ENCODE measurements at places on chromosomes 4 and X. TPM values are rescaled to one million over a fixed set of nuclear protein-coding genes. Genes with fewer than 3 reads are reported as not detected.

Gene CTAG1B
- total RNA-seq: not detected

Gene UBE2D3
- total RNA-seq: 447 TPM

Gene SPANXC
- not detected for total RNA-seq

Gene IRAK1
- total RNA-seq: 99.6 TPM

Gene ARAF
- 68.6 TPM for total RNA-seq

Gene ARSJ
- not detected for total RNA-seq

Gene HELT
- total RNA-seq: not detected

Gene PCDH18
- 0.12 TPM for total RNA-seq

Gene BRS3
- total RNA-seq: not detected

Gene TCEAL2
- 0.40 TPM for total RNA-seq

Gene ARMCX4
- total RNA-seq: 5.4 TPM

Gene TAF7L
- not detected for total RNA-seq

Gene GLRA2
- total RNA-seq: not detected

Gene ENOX2
- 13.3 TPM for total RNA-seq

Gene FAM200B
- total RNA-seq: 8.9 TPM

Gene DGAT2L6
- not detected for total RNA-seq

Gene POU4F2
- not detected for total RNA-seq

Gene VCX3A
- not detected for total RNA-seq

Gene HSPA4L
- total RNA-seq: 1.9 TPM

Gene EFHC2
- total RNA-seq: 0.58 TPM

Gene FGB
- total RNA-seq: not detected

Gene ADAM29
- total RNA-seq: not detected

Gene TMEM129
- total RNA-seq: 16.2 TPM

Gene DCAF12L2
- total RNA-seq: not detected

Gene GLUD2
- 1.3 TPM for total RNA-seq
